ENCODE measurements at places on chromosomes 5 and 9. TPM values are rescaled to one million over a fixed set of nuclear protein-coding genes. Genes with fewer than 3 reads are reported as not detected.

- no peaks in the 10 kb centered on the region for H3K4me1 ChIP-seq
- H3K27me3 ChIP-seq, result no peaks in the 10 kb centered on the region
- H3K4me3 ChIP-seq, result no peak overlapping the region
Measured at GRCh38 chr9:16987026-16987425, 116.6 kb upstream of the BNC2 start.

Gene SLC36A3
- not detected for total RNA-seq

DNA sequence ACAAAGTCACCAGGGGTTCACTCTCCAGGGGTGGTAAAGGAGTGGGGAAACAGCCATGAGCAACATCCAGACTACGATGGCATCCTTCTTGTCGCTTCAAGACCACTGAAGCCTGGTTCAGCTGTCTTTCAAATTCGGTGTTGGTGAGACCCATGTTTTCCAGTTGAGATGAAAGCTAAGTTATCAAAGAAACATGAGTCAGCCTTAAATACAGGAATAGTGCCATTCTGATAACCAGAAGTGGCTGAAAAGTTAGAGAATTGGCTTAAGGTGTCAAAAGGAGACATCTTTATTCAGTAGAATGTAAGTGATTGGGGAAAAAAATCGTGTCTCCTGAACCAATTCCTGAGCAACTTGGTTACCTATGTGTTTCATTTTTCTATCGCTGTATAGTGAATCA lies 7.0 kb upstream of the CARD19 start:
- DNase-seq, result no peak
- H3K4me3 ChIP-seq, result no peak overlapping the region
- peak overlapping the region; percentile 44 for H3K27ac ChIP-seq
- H3K4me1 ChIP-seq, result peaks cover 51% of the 10 kb centered on the region
- no peaks in the 10 kb centered on the region for H3K27me3 ChIP-seq
- H3K36me3 ChIP-seq, result peaks cover 60% of the 10 kb centered on the region

Gene BTNL9
- not detected for total RNA-seq

- H3K27me3 ChIP-seq, result peaks cover 44% of the 10 kb centered on the region
- no peaks in the 10 kb centered on the region for H3K36me3 ChIP-seq
- no peak overlapping the region for H3K27ac ChIP-seq
- H3K4me3 ChIP-seq, result no peak overlapping the region
- DNase-seq, result no peak
Measured at GRCh38 chr9:22198681-22199080, 189.6 kb upstream of the CDKN2B start.

Gene CDX1
- total RNA-seq, result not detected

- no peak for DNase-seq
- H3K4me3 ChIP-seq, result no peak overlapping the region
- H3K27ac ChIP-seq, result no peak overlapping the region
- no peaks in the 10 kb centered on the region for H3K27me3 ChIP-seq
- peaks cover 33% of the 10 kb centered on the region for H3K4me1 ChIP-seq
Measured at GRCh38 chr9:111924281-111924680, 27.7 kb downstream of the UGCG start.

GRCh38 chr5:80759866-80760577 lies 105.2 kb upstream of the DHFR start:
- peaks cover 58% of the 10 kb centered on the region for H3K36me3 ChIP-seq
- H3K4me3 ChIP-seq, result no peak overlapping the region
- DNase-seq, result no peak
- H3K4me1 ChIP-seq, result peaks cover 57% of the 10 kb centered on the region

DNA sequence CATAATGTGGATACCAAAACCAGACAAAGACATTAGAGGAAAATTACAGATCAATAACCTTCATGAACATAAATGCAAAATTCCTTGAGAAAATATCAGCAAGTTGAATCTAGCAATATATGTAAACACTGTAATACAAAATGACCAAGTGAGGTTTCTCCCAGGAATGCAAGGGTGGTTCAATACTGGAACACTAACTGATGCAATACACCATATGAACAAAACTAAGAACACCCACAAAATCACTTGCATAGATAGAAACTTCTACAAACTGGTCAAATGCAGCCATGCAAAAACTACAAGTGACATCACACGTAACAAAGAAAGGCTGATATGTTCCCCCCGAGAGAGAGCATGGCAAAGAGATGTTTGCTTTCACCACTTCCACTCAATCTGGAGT lies 55.6 kb downstream of the NACC2 start:
- peaks cover 7% of the 10 kb centered on the region for H3K36me3 ChIP-seq
- DNase-seq, result no peak
- no peaks in the 10 kb centered on the region for H3K27me3 ChIP-seq
- H3K4me1 ChIP-seq, result no peaks in the 10 kb centered on the region

DNA sequence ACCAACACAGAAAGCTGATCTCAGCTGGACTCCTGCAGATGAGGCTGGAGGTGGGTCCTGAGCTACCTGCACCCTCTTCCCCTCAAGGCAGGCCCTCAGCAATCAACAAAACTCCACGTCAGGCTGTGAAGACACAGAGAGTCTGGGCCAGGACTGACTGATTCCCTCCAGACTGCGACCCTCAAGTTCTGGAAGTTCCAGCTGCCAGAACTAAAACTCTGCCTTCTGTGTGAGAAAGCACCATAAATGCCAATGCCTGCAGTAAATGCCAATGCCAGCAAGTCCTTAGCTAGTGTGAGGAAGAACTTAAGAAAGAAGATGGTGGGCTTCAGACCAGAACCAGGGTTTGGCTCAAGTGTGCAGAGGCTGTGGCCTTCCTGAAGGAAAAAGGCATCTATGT lies 42.5 kb upstream of the GABBR2 start:
- H3K36me3 ChIP-seq, result no peaks in the 10 kb centered on the region
- no peak overlapping the region for H3K4me3 ChIP-seq
- no peaks in the 10 kb centered on the region for H3K27me3 ChIP-seq
- no peaks in the 10 kb centered on the region for H3K4me1 ChIP-seq
- no peak for DNase-seq
- no peak overlapping the region for H3K27ac ChIP-seq

Gene C5orf58
- not detected for total RNA-seq

Gene GALT
- total RNA-seq, result 83.9 TPM

DNA sequence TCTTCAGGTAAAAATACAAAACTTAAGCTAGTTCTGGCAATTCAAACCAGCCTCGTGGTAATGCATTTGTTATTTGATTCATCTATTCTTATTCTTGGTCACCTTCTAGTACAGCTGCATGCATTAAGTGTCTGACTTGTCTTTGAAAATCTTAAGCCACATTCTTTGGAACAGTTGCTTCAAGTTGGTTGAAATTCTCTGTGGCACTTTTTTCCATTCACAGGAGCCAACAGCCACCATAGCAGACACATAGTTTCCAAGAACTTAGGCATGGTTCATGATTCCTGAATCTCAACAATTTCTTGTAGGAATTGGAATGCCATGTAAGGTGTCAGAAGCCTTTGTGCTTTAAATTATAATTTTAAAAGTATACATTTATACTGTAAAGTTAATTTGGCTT lies 47.4 kb upstream of the MEF2C start:
- H3K27me3 ChIP-seq, result no peaks in the 10 kb centered on the region
- H3K4me3 ChIP-seq, result no peak overlapping the region
- no peaks in the 10 kb centered on the region for H3K36me3 ChIP-seq

GRCh38 chr9:71364186-71364955 lies 242.9 kb upstream of the TRPM3 start:
- H3K4me3 ChIP-seq, result no peak overlapping the region
- no peaks in the 10 kb centered on the region for H3K36me3 ChIP-seq
- no peak for DNase-seq
- no peaks in the 10 kb centered on the region for H3K4me1 ChIP-seq

DNA sequence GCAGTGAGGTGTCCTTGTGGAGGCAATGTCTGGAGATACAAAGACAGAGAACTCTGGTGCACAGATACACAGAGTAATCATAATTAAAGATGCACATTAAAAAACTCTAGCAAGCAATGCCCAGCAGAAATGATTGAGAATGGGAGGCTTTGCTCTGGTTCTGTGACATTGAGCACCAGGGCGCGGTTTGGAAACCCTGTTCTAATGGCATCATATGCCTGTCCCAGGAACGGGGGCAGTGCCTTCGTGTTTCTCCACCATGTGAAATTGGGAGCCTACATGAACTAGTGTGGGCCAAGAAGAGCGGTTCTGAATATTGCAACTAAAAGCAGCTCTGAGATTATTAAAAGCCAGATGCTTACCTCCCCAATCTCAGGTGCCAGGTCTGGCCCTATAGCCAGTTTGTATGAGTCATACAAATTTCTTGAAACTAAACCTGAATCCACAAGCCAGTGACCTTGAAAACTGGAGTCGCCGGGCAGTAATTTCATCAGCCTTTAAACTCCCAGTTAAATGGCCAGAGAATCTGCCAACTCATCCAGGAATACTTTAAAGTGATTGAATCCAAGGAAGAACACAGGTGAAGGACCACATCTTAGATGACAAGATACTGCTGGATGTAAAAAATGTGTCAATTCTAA lies 22.2 kb upstream of the CTSL start:
- peaks cover 12% of the 10 kb centered on the region for H3K4me1 ChIP-seq
- H3K36me3 ChIP-seq, result no peaks in the 10 kb centered on the region
- no peak for DNase-seq
- no peaks in the 10 kb centered on the region for H3K27me3 ChIP-seq
- no peak overlapping the region for H3K27ac ChIP-seq

Gene TNFSF15
- 1.1 TPM for total RNA-seq

DNA sequence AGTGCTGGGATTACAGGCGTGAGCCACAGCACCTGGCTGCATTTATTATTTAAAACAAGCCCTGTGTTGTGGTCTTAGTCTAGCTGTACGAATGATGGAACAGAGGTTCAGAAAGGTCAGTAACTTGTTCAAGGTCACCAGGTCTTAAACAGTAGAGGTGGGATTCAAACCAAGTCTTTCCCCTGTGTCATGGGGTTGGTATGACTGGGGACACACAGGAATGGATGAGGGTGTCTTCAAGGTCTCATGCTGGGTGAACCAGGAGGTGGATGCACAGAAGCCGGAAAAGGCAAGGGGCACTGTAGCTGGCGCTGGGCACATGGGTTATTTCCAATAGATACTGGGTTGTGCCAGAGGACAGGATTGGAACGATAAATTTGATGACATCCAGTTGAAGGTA lies 32.2 kb upstream of the TJP2 start:
- H3K27me3 ChIP-seq, result peaks cover 4% of the 10 kb centered on the region
- H3K4me3 ChIP-seq, result no peak overlapping the region
- H3K4me1 ChIP-seq, result no peaks in the 10 kb centered on the region
- H3K36me3 ChIP-seq, result no peaks in the 10 kb centered on the region

Gene SHOC1
- not detected for total RNA-seq

DNA sequence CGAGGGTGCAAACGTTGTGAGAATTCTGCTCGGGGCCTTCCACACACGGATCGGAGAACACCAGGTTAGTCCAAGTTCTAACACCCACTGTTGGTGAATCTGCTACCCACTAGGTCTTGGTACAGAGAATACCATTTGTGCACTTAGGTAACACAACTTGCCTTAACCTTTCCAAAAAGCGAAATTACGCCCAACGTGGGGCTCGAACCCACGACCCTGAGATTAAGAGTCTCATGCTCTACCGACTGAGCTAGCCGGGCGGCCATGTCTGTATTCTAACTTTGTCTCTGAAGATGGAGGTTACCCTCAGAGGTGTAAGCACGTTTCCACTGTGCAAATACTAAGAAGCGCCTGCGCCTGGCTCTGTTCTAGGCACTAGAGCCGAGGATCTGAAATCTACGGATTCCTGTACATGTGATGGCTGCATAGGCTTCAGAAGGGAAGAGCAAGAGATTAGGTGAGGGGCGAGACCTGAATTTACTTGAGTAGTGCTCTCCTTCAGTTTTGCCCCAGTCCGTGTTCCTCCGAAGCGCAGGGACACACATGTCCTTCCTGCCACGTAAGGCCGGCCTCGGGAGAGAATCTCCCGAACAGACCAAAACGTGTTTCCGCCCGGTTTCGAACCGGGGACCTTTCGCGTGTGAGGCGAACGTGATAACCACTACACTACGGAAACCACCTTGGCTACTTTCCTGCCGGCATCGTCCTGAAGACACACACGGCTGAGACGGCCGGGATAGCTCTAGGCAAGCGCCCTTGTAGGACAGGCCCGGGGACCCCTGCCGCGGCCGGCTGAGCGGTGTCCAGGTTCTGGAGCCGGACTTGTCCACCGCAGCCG lies 1.1 kb upstream of the TRIM41 start:
- H3K36me3 ChIP-seq, result peaks cover 23% of the 10 kb centered on the region
- H3K27ac ChIP-seq, result peak overlapping the region; percentile 99
- peaks cover 3% of the 10 kb centered on the region for H3K27me3 ChIP-seq

Gene FOXD4L6
- not detected for total RNA-seq

Gene CDH10
- total RNA-seq, result not detected

- H3K27me3 ChIP-seq, result peaks cover 3% of the 10 kb centered on the region
- H3K36me3 ChIP-seq, result no peaks in the 10 kb centered on the region
- H3K4me3 ChIP-seq, result no peak overlapping the region
Measured at GRCh38 chr9:97059626-97060025, 20.7 kb upstream of the CTSV start.

Gene CYLC2
- total RNA-seq, result not detected

GRCh38 chr9:105415662-105415980 lies 32.2 kb upstream of the FSD1L start:
- H3K4me1 ChIP-seq, result peaks cover 26% of the 10 kb centered on the region
- no peak overlapping the region for H3K27ac ChIP-seq
- H3K36me3 ChIP-seq, result peaks cover 6% of the 10 kb centered on the region

- H3K4me1 ChIP-seq, result no peaks in the 10 kb centered on the region
- H3K36me3 ChIP-seq, result no peaks in the 10 kb centered on the region
- no peak for DNase-seq
- no peak overlapping the region for H3K27ac ChIP-seq
Measured at GRCh38 chr5:146832985-146833732, 45.4 kb downstream of the PPP2R2B start.

Gene PCDHGC4
- not detected for total RNA-seq

Gene BARX1
- total RNA-seq, result 0.53 TPM

GRCh38 chr5:142828797-142829535 lies 58.8 kb downstream of the ARHGAP26 start:
- H3K27me3 ChIP-seq, result no peaks in the 10 kb centered on the region
- H3K36me3 ChIP-seq, result peaks cover 2% of the 10 kb centered on the region
- H3K27ac ChIP-seq, result no peak overlapping the region
- H3K4me1 ChIP-seq, result peaks cover 44% of the 10 kb centered on the region
- DNase-seq, result no peak

Gene LCN10
- total RNA-seq, result 1.8 TPM

DNA sequence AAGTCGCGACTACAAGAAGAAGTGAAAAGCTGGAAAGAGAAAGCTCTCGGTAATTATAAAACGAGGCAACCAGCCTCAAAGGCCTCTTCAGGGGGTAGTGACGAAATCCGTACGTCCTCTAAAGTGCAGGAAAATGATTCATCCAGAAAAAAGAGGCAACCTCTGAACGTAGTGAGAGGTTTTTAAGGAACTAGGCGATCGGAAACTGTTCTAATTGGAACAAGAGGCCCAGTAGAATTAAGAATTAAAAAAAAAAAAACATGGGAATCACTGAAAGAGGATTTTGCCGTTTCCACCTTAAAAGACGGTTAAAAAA lies 1.0 kb downstream of the CSNK1A1 start:
- peaks cover 51% of the 10 kb centered on the region for H3K36me3 ChIP-seq
- peak overlapping the region; percentile 99 for H3K27ac ChIP-seq
- DNase-seq, result no peak
- H3K27me3 ChIP-seq, result no peaks in the 10 kb centered on the region
- H3K4me1 ChIP-seq, result peaks cover 41% of the 10 kb centered on the region

Gene CCL27
- not detected for total RNA-seq

GRCh38 chr9:13457795-13458194 lies 178.3 kb upstream of the MPDZ start:
- H3K27ac ChIP-seq, result no peak overlapping the region
- H3K4me3 ChIP-seq, result no peak overlapping the region

Gene SLC36A1
- 7.7 TPM for total RNA-seq
